ENCODE measurements at places on chromosomes 16 and 17.

DNA sequence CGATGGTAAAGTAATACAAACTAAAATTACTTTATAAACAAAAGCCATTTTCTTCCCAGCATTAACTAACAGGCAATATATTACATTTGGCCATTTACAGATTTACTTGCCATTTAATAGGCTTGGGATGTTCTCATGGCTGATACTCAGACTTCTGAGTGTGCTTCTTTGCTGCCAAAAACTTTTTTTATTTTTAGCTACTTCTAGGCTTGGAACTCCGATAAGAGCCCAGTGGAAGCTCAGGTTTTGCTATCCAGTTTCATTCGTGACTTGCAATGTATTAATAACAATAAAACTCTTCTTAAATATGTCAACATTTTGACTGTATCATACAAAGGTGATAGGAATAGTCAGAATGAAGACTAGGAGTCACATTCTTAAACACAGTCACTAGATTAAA lies 152.3 kb downstream of the ITFG1 start:
- no peak for ATAC-seq

- ATAC-seq, result peak; percentile 73
Observed at GRCh38 chr17:78253946-78254672, 22.7 kb downstream of the TMEM235 start.

GRCh38 chr17:37640015-37640414 lies 3.2 kb downstream of the DDX52 start:
- ATAC-seq, result no peak

DNA sequence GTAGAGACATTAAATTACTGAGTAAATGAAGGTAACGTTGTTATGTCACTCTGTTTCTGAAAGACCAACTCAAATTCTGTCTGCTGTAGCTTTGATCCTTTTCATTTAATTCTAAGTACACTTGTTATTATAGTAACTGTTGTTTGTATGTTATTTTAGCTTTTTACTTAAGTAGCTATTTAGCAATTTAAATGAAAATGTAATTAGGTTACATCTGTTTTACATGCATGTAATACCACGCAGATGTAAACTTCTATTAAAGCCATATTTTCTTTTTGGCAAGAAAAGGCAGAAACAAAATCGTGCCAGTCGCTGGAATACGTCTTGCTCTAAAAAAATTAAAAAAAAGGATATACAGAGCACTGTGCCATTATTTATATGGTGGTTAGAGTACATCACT lies 282.8 kb downstream of the FTO start:
- ATAC-seq, result no peak

DNA sequence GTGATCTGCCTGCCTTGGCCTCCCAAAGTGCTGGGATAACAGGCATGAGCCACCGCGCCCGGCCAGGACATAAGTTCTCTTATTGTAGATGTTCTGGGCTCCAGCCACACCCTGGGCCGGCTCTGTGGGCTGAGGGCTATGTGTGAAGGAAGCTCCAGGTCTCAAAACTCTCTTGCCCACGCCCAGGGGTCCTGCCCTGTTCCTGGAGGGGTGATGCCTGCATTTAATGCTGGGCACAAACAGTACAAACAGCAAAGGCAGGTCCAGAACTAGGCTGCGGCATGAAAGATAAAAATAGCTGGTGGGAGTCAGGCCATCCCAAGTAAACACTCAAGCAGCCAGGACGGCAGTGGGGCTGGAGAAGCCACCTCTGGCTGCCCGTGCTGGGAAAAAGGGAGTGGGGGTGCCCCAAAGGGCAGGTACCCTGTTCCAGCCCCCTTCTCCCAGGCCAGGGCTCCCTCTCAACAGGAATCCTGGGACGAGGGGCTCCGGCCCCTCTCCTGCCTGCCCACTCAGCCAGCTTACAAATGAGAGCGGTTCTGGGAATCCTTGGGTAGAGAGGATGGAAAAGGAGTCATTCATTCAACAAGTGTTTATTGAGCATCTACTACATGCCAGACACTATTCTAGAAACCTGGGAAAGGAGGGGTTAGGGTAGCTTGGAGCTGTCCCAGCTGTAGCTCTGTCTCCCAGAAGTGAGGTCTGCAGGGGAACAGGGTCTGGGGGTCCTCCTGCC lies 4.6 kb downstream of the TRIM47 start:
- ATAC-seq, result no peak

DNA sequence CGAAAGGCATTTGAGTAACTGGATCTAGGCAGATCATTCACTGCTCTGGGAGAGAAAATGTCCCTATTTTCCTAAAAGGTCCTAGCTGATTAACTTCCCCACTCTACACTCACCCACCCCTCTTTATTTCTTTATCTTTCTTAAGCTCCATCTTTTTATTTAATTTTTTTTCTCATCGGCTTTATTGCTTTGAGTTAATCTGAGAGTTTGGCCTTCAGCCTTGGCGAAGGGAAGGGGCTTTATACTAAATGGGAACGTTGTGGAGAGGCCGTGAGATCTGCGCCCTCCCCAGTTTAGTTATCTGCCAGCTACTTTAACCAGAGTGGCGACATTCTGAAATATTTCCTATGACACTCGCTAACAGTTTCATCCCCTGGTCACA lies 882 bp upstream of the TOX3 start:
- no peak for ATAC-seq

DNA sequence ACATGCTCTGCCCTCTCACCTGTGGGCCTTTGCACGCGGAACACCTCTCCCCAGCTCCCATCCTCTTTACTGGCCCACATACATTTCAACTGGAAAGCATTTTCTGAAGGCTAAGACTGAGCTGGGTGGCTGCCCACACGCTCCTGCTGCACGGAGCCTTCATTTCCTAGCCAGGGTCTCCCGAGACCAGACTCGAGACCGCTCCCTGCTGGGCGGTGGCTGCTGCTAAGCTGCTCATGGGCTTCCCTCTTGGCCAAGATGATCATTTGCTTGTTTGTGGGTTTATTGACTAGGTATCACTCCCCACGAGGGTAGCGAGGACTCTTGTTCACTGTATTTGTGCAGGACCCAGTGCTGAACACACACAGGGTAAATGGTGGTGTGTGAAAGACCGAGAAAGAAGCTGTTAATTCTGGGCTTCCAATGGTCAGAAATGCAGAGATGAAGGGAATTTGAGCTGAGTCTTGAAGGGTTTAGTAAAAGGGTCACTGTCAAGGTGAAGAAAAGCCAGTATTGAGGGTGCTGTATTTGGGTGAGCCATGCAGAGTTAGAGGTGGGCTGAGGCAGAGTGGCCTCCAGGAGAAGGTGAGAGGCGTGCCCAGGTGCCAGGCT lies 907 bp downstream of the TRAPPC2L start:
- peak; percentile 71 for ATAC-seq

DNA sequence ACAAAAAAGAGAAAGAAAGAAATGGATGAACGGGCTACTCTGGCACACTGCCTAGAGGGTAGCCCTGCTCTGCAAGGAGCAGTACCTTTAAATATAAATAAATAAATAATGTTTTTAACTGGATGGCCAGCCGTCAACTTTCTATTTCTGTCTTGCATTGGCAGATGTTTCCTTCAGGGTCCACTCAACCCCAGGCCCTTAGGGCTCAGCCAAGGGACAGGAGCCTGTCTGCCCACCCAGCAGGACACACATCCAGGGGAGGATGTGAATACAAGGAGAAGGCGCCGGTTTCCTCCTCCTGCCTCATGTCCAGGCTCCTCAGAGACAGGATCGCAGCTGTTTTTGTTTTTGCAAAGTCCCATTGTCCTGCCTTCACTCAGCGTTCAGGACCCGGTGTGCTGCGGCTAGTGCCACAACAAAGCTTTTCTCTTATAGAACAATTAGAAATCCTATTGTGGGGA lies 22.6 kb downstream of the TTYH2 start:
- ATAC-seq, result no peak

DNA sequence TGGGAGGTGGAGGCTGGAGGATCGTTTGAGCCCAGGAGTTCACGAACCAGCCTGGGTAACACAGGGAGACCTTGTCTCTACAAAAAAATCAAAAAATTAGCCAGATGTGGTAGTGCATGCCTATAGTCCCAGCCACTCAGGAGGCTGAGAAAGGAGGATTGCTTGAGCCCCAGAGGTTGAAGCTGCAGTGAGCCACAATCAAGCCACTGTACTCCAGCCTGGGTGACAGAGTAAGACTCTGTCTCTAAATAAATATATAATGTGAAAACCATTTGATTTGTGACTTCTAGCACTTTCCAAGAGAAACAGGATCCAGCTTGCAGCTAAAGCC lies 459.1 kb downstream of the SOX9 start:
- ATAC-seq, result no peak

DNA sequence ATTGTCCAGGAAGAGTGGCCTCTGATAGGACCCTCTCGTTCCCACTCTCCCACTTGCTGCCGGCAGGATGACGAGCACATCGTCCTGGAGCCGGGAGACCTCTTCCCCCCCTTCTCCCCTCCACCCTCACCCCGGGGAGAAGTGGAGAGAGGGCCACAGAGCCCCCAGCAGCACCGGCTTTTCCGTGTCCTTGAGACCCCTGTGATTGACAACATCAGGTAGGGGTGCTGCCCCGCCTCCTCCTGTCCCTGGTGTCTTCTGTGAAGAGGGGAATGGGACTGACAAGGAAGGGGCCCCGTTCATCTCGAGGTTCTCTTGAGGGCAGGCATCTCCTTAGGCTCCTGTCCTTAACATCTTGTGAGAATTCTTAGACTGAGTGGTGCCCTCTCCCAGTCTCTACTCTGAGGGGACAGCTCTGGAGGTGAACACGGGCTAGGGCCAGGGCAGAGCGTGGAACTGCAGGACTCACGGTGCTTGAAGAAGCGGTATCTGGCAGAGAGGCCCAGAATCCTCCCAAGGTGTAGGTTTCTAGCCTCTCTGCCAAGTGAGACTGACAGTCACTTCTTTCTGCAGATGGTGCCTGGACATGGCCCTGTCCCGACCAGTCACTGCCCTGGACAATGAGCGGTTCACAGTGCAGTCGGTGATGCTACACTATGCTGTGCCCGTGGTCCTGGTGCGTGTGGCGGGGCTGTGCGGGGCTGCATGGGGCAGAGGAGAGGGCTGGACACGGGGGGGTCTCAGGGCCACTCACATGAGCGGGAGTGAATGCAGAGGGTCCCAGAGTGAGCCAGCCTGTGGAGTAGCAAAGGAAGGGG lies 26.4 kb downstream of the CASKIN2 start:
- ATAC-seq, result no peak

GRCh38 chr16:2927010-2927646 lies 15.4 kb downstream of the FLYWCH1 start:
- peak; percentile 96 for ATAC-seq

- ATAC-seq, result no peak
Observed at GRCh38 chr16:89705006-89705405, 3.5 kb upstream of the SPATA2L start.

DNA sequence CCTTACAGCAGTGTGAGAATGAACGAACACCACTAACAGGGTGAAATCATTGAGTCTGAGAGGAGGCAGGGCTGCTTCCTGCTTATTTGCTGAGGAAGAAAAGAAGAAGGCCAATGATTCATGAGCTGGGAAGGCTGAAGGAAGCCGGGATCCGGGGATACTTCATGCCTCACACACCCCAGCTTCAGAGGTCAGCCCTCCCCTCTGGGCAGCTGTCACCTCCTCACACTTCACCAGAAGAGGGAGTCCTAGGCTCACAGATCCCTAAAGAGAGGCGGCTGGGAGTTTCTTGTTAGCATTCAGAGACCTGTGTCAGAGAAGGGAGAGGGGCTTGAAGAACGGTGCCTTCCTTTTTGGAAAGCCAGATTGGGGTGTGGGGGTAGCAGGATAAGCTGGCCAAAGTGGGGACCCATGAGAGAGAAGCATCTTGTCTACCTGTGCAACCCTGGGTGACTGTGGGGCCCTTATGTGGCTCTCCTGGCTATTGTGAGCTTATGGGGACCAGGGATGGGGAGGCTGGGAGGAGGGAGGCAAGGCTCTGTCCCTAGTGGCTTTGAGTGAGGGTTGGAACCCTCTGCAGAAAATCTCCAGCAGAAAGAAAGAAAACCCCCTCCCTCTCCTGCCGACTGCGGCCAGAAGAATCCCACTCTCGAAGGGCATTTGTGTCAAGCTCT lies 94.6 kb downstream of the RGS9 start:
- peak; percentile 53 for ATAC-seq

DNA sequence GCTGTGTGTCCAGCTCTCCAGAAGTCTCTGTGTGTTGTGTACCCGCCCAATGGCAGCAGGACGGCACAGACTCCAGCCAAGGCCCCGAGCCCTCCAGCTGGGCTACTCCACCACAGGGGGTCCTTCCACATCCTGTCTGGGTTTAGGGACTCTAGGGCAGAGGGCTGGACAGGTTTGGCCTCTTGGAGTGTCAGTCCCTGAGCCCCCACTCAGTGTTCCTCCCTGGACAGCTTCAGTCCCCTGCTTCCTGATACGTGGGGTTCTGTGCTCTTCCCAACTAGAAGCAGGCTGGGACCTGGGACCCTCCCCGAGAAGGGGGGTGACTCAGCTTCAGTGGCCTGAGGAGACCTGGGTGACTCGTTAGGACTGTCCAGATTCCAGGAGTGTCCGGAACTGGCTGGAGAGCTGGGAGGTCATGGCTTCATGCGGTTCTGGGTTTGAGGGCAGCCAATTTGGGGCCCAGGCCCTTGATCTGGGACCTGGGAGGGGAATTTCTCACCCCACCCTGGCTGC lies 4.2 kb downstream of the CDK3 start:
- no peak for ATAC-seq

DNA sequence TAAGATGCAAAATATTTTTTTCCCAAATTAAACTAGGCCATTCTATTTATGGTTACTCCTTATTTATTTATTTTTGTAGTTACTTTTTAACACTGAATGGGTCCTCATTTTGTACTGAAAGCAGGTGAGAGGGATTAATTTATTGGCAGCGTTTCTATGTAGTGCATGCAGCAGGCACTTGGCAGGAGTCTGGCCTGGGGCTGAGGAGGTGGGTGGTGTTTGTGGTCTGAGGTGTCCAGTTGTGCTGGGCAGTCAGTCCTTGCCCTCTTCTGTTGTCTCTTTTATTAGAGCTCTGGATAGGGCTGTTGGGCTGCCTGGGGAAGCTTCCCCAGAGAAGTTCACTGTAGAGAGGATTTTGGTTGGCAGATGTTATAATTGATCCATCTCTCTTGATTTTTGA lies 12.7 kb downstream of the SEC14L1 start:
- no peak for ATAC-seq

DNA sequence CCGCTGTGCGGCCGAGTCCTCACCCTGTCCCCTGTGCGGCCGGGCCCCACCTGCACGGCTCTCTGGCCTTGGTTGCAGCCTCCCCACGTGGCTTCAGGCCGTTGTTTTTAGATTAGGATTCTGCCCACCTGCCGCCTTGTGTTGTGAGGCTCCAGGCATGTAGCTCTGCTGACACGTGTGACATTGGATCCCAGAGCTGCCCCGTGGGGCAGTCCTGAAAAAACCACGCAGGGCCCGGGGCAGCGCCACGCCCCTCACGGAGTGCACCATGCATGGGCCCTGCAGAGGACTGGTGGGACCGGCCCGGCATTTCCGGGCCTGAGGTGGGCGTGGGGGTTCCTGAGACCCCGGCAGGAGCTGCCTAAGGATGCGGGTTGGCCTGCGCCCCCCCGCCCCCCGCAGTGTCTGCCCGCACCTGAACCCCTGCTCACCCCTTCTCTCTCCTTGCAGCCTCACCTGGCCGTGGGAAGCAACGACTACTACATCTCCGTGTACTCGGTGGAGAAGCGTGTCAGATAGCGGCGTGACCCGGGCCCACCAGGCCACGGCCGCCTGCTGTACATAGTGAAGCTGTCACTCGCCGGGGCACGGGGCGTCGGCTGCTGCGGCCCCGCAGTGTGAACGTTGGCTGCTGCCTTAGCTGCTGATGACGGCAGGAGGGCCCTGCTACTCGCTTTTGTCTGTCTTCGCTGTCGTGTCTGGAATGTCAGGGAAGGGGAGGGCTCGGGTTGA lies 27.7 kb upstream of the CHMP6 start:
- ATAC-seq, result no peak

- ATAC-seq, result no peak
Observed at GRCh38 chr17:60141111-60142018, 8.4 kb upstream of the CA4 start.

GRCh38 chr16:49337814-49338350 lies 35.7 kb upstream of the C16orf78 start:
- ATAC-seq, result no peak
